ENCODE measurements at places on chromosomes 2 and 18.

DNA sequence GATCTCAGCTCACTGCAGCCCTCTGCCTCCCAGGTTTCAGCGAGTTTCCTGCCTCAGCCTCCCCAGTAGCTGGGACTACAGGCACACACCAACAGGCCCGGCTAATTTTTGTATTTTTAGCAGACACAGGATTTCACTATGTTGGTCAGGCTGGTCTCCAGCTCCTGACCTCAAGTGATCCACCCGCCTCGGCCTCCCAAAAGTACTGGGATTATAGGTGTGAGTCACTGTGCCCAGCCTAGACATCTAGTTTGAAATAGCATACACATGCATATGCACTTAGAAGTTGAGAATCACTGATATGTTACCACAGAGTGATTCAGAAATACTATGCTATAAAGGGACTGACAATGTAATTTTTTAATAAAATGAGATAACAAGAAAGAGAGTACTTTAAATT, 69.8 kb upstream of the CDKL4 start:
- no peak for ATAC-seq

DNA sequence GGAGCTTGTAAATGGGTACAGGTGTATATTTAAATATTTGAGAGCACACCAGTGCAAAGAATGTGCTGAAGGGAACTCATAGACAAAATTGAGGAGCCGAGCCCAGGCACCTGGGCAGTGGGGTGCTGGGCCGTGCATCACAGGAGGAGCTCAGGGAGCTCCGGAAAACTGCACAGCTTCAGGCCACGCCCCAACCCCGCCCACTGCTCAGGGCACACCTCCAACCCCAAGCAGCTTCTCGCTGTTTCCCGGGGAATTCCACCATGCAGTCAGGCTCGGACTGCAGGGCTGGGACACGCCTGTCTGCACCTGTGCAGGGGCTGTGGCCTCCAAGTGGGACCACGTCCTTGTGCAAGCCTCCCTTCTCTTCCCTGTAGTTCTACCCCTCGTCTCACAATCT, 243.0 kb downstream of the HDAC4 start:
- no peak for ATAC-seq

GRCh38 chr2:118056165-118056534, 32.1 kb upstream of the INSIG2 start:
- ATAC-seq, result no peak

DNA sequence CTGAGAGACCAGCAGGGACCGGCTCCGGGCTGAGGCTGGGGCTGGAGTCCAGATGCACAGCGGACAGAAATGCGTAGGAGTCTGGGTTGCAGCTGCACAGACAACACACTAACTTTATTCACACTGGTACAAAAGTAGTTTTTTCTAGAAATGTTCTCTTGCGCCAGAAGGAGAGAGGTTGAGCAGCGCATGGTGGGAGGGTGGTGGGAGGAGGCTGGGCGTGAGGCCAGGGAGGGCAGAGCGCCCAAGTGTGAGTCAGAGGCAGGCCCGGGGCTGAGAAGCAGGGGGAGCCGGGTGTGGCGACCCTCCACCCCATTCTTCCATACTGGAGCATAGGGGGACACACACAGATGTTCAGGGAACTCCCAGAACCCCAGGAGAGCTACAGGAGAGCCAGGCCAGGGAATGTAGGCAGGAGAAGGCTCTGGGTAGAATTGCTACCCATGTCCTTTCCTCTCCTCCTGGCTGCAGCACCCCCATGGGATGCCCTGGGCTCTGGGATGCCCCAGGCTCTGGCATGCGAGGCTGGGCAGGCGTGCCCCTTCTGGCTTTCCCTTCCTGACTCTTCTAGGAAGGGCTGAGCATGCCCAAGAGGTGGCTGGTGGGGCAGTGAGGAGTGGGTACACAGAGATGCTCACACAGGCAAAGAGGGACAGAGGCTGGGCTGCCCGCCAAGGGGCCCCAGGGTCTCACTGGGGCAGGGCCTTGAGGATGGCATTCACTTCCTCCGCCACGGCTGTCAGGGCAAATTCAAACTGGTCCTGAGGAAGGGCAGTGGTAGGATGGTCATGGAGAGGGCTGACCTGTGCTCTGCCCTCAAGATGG, 10.6 kb downstream of the DNAJB2 start:
- ATAC-seq, result no peak

DNA sequence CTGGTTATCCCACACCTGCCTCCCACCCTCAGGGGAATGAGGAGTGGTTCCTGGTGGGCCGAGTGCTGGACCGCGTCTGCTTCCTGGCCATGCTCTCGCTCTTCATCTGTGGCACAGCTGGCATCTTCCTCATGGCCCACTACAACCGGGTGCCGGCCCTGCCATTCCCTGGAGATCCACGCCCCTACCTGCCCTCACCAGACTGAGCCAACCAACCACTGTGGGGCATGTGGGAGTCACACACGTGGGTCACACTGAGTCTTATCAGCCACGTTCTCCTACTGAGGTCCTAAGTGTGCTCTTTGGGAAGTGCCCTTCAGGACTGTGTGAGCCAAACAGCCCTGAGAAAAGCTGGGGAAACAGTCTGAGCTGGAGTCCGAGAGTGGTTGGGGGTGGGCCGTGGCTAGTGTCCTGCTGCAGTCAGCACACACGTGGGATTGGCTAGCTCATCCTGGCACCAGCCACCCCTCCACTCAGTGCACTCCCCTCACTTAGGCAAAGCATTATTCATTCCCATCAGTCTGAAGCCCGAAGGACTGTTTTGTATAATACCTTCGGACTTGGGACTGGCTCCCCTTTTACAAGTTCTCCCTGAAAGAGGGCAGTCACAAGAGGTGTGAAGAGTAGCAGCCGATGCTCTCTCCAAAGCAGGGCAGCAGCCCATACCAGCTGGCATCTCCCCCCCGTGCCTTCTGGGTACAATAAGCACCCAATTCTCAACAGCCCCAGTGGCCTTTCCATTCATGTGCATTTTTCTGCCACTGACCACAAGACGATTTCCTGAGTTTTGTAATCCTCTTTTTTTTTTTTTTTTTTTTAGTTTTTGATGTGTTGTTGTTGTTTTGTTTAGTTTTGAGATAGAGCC, 4.6 kb downstream of the TIGD1 start:
- no peak for ATAC-seq

DNA sequence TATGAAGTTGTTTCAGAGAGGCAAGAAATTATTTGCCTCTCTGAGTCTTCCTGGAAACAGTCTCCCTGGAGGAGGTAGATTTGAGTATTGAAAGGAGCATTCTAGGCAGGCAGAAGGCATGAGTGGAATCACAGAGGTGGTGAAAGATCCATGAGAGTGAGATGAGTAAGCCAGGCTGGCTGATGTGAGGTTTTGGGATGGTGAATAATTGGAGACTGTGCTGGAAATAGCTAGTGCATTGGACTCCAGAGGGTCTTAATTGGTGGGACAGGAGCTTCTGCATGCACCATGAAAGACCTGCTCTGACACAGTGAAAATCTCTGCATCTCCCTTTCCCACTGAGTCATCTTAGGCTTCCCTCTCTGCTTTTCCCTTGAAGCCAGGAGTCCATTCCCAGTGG, 46.3 kb downstream of the CDC42EP3 start:
- no peak for ATAC-seq

GRCh38 chr18:9913526-9914333, at the start of gene VAPA:
Gene VAPA, plus strand, starts transcription at chr18:9914016. Its CDS starts 241 bp downstream, at chr18:9914257.
- peak; percentile 84 for ATAC-seq

- no peak for ATAC-seq
Measured at GRCh38 chr18:77115192-77115953, 17.2 kb downstream of the MBP start.

DNA sequence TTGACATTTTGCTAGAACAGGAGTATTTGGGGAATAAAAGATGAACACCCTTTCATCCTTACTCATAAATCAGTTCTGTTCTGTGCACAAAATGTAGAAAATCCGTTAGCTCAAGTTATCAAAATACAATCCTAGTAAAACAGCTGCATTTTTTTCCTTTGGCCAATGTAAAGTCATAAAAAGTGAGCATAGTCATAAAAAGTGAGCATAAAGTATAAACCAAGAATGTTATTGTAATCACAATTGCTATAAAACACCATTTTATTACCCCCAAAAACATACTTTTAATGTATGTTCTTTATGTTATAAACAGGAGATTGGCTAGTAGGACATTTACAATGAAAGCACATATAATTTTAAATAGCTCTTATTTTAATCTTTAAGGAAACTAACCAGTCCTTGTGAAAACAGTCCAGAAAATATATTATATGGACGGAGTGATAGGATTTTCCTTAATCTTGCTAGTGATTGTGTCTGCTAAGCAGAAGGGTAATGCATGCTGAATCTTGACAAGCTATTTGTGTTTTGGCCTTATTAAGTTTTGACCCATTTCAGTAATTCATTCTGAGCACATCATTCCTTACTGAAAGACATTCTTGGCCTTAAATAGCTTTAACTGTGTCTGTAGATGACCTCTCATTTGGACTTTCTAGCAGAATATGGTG, 891.8 kb downstream of the DSC3 start:
- ATAC-seq, result no peak

- no peak for ATAC-seq
Measured at GRCh38 chr2:73564986-73565385, 77.2 kb downstream of the NAT8 start.

Data from activated CD4-positive, CD25-positive, alpha-beta regulatory T cell treated with anti-CD3 and anti-CD28 coated beads, Interleukin-2, amount 50 U/mL, for 24 hours (primary cell).